ENCODE measurements at places on chromosomes 3 and 15.

DNA sequence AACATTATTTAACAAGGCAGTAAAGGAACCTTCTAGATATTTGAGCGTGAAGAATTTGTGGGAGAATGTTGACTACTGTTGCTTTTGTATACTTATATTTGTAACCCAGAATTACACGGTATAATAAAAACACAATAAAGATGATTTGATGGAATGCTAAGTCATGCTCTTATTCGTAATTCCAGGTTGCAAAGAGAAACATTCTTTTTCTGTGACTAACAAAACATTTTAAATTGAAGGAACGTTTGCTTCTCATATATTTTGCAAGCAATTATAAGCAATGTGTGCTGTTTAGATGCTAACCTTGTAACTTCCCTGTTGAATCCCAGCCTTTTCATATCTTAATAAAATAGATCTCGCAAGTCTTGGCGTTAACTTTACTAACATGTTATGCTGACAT, 124.4 kb upstream of the CGNL1 start:
- no peak for DNase-seq

- no peak for DNase-seq
These were observed 6.9 kb downstream of the SLC6A11 start for GRCh38 chr3:10822708-10823515.

DNA sequence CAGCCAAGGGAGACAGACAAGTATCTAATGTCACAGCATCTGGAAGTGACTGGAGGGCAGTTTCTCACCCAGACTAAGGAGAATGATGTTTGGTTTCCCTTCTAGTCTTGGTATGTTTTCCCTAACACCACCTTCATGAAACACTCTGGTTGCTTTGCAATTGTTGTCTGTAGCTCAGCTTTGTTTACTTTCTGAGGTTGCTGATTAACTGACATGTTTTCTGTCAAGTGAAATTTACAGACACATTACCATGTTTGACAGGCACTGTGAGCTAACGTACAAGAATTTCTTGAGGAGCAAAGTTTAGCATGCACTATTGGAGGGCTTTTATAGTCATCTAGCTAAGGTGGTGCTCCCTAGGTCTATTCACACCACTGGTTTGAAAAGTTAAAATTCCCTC, 131.6 kb upstream of the NECTIN3 start:
- DNase-seq = no peak

GRCh38 chr3:411226-411625, 214.7 kb downstream of the CHL1 start:
- DNase-seq = no peak

GRCh38 chr3:165797551-165797950, 39.7 kb downstream of the BCHE start:
- no peak for DNase-seq

DNA sequence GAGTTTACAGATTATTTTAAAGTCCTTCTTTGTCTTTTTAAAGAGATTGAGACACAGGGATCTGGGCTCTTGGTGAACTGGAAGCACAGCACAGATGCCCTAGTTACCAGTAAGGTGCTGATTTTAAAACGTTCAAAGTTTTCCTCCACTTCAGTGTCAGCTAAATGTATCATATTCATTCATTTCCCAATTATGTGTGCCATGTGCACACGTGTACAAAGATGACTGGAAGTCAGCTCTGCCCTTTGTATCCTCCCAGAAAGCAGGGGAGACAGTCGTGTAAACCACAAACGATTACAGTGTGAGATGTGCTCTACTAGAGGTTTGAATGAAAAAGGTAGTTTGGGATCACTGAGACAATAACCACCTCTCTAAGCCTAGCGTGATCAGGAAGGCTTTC, 730 bp downstream of the ZKSCAN7 start:
- DNase-seq = no peak

DNA sequence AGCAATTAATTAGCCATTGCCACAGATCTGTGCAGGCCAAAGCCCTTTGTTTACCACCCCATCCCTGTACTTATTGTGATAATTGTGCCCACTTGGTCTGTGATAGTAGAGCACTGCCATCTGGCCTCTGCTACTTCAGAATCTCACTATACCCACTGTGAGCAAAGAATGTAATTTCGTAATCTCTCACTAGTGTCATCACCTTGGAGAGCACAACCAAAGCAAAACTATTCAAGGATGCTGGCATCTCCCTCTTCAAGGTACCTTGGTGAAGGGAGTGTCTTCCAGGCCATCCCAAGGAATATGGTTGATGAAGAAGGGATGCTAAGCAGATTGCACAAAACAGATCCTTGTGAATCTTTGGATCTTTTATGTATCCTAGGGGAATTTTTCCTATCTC, 34.7 kb upstream of the NOX5 start:
- DNase-seq = no peak

GRCh38 chr3:108103886-108104797, 13.3 kb upstream of the CD47 start:
- no peak for DNase-seq

- DNase-seq = no peak
These were observed 177.1 kb downstream of the PCCB start for GRCh38 chr3:136427236-136427635.

- no peak for DNase-seq
These were observed 192.2 kb upstream of the THRB start for GRCh38 chr3:24686808-24687207.

DNA sequence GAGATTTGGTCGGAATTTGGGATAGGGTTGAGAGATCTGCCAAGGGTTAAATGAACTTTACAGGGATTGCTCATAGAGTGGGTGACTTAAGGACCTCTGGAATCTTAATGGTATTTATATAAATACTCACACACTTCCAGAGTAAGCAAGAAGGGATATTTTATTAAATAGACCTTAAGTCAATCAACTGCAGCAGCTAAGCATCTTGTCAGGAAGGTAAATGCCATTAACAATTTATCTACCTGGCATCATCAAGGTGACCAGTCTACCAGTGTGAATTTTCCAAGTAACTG, 123.9 kb downstream of the FEZF2 start:
- DNase-seq = no peak

GRCh38 chr3:23553353-23553752, 252.4 kb upstream of the UBE2E1 start:
- DNase-seq = no peak
